NCI-H1092 (cell line): ENCODE measurements at places on chromosomes 5 and 9.

DNA sequence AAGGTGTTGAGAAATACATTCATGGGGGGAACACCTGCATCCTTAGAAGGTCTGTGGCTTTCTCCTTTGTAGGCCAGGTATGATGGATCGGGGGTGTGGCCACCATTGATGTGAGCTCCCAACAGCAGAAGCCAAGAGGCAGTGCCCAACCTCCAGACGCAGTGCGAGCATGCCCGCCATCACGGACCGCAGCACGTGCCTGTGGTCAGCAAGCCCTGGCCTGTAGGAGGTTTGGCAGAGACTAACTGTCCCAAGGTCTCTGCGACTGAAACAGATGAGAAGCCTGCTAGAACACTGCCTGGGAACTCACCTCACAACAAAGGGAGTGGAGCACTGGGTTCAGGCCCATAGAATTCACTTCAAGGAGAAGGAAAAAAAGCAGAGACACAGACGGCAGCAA is 31.9 kb upstream of the ZNF354A start:
- no peak for DNase-seq

DNA sequence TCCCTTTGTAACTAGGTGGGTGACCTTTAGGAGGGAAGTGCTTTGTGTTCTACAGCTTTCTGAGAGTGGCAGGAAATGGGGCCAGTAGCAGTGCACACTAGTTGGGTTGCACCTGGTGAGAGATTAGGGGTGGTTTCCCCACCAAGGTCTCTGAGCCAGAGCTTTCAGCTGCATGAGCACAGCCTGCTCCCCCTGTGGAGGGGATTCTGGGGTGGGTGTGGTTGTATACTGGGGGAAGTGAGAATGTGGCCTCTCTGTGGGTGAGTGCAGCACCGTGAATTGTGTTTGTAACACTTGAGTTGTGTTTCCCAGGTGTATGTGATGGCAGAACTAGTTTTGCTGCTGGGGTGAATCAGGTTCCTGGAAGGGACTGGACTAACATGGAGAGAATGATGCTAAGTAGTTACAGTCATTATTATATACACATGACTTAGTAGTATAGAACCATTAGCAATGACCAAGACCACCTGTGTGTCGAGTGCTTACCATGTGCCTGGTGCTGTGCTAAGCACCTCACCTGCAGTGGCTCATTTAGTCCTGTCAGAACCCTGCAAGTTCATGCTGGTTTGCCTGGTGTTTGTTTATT is 11.8 kb upstream of the CXXC5 start:
- no peak for DNase-seq

DNA sequence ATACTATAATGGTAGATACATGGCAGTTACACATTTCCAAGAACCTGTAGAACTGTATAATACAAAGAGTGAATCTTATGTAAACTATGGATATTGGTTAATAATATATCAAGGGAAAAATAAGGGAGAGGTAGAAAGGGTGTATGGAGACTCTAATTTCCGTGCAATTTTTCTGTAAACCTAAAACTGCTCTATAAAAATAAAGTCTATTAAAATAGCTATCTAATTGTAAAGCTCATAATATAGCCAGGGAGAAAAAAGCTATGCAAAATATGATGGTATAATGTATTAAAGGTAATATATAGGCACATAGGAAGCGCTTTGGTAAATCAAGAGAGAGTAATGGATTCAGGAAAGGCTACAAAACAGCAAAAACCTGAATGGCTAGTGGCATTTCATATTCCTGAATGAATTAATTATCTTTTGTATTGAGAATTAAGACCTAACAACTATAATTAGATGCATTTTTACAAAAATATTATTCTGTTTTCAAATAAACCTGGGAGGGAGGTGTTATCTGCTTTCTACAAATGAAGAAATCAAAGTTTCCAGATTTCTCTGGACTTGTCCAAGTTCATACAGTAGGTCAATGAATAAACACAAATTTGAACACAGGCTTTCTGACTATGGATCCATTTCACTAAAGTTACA is 22.8 kb downstream of the ANXA1 start:
- DNase-seq: no peak

- no peak for DNase-seq
Observed at GRCh38 chr5:180133060-180133459, 61.5 kb upstream of the RNF130 start.
